ENCODE measurements at places on chromosomes 6 and 20.

DNA sequence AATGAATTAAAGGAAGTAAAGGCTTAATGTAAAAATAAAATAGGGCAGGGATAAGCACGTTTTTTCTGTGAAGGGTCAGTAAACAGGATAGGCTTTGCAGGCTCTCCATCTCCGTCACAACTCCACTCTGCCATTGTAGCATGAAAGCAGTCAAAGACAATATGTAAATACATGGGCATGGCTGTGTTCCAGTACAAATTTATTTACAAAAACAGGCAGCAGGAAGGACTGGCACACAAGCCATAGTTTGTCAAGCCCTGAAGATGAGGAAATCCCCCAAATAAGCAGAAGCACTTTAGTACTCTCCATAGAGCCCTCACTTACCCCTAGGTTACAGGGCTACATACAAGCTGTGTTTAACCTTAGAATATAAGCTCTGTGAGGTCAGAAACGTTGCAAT lies 8.9 kb upstream of the FBXO9 start:
- no peaks in the 10 kb centered on the region for H3K27me3 ChIP-seq
- peak; percentile 24 for DNase-seq
- no peaks in the 10 kb centered on the region for H3K36me3 ChIP-seq
- H3K4me1 ChIP-seq, result no peaks in the 10 kb centered on the region

DNA sequence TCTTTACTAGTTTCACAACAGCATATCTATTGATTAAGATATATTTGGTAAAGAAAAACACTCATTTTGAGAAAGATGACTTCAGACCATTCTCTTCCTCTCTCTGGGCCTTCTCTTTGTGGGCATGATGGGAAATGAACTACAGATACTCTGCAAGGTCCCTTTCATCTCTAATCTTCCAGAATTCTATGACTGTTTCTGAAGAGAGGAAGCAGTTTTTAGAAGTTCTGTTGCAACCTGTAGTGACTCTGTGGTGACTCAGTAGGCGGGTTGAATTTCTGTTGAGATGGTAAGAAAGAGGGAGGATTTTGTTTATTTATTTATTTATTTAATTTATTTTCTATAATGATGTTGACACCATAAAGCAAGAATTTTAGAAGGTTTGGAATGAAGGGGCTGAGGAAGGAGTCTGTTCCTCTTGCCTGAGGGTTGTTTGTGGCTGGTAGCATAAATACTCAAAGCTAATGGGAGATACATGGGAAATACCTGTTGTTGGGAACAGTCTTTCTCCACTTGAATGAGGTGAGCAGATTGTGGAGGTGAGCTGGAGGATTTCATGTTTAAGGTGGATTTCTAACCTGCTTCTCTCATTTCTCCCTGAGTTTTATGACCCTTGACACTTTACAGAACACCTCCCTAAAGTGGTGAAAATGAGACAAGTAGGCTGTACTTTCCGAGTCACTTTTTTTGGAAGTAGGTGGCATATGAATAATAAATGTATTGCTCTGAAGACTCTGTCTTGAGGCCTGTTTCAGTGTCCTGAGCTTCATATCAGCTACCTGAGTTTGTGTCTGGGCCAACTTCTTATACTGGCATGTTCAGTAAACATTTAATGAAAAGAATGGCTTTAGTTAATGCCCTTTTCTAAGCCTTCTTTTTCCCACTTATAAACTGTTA lies 15.0 kb downstream of the ACSS2 start:
- no peaks in the 10 kb centered on the region for H3K4me1 ChIP-seq
- no peak overlapping the region for H3K4me3 ChIP-seq
- no peaks in the 10 kb centered on the region for H3K36me3 ChIP-seq
- no peak for DNase-seq
- H3K27ac ChIP-seq, result no peak overlapping the region

GRCh38 chr20:44583157-44583556 lies 778 bp downstream of the PKIG start:
- H3K36me3 ChIP-seq, result no peaks in the 10 kb centered on the region
- no peaks in the 10 kb centered on the region for H3K27me3 ChIP-seq
- H3K27ac ChIP-seq, result peak overlapping the region; percentile 74
- peak overlapping the region; percentile 20 for H3K4me3 ChIP-seq

GRCh38 chr6:169568314-169569087 lies 133.3 kb downstream of the WDR27 start:
- H3K27ac ChIP-seq, result no peak overlapping the region
- no peaks in the 10 kb centered on the region for H3K36me3 ChIP-seq
- no peaks in the 10 kb centered on the region for H3K27me3 ChIP-seq
- no peak for DNase-seq
- H3K4me1 ChIP-seq, result no peaks in the 10 kb centered on the region
- no peak overlapping the region for H3K4me3 ChIP-seq

- H3K27me3 ChIP-seq, result no peaks in the 10 kb centered on the region
- no peaks in the 10 kb centered on the region for H3K36me3 ChIP-seq
- H3K27ac ChIP-seq, result no peak overlapping the region
- H3K4me1 ChIP-seq, result no peaks in the 10 kb centered on the region
Observed at GRCh38 chr6:72672906-72673305, 51.0 kb downstream of the KCNQ5 start.

All from prostate gland (tissue), 2 donors.